ENCODE measurements at places on chromosomes 11 and 22. TPM values are rescaled to one million over a fixed set of nuclear protein-coding genes. Genes with fewer than 3 reads are reported as not detected.

MIOX gene
- not detected for total RNA-seq

- DNase-seq, result no peak
- H3K4me1 ChIP-seq, result no peaks in the 10 kb centered on the region
- no peak overlapping the region for H3K27ac ChIP-seq
- no peaks in the 10 kb centered on the region for H3K27me3 ChIP-seq
- H3K36me3 ChIP-seq, result no peaks in the 10 kb centered on the region
- no peak overlapping the region for H3K4me3 ChIP-seq
These were observed 12.3 kb downstream of the DLAT start for GRCh38 chr11:112037527-112037926.

DNA sequence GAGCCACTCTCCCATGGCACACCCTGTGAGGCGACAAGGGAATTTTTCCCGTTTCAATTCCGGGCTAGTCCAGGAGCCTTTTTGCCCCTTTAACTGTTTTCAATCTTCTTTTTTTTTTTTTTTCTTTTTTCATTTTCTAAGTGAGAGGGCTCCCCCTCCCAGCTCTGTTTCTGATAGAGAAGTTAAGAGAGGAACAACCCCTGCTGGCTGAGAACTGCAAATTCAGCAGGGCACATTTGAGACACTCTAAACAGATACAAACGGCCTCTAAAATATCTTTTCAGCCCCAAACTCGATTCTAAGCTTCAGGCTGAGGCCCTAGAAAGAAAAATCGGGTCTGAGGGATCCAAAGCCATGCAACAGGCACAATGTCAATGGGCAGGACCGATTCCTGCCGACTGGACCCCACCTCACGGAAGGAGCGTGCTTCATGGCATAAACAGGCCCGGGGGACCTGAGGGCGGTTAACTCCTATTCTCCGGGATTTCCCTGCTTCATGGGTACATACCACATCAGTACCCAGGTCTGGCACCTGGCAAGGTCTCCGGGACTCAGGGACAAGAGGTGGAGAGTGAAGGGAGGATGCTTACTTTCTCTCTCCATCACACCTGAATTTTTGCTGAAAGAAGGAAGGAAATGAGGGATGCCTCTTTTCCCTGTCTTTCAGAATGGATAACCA is 627.5 kb downstream of the BUD13 start:
- no peaks in the 10 kb centered on the region for H3K36me3 ChIP-seq
- no peak overlapping the region for H3K27ac ChIP-seq
- no peak overlapping the region for H3K4me3 ChIP-seq
- no peaks in the 10 kb centered on the region for H3K4me1 ChIP-seq

- no peaks in the 10 kb centered on the region for H3K36me3 ChIP-seq
- H3K4me1 ChIP-seq, result peaks cover 5% of the 10 kb centered on the region
- H3K27me3 ChIP-seq, result no peaks in the 10 kb centered on the region
- DNase-seq, result no peak
These were observed 85.0 kb upstream of the ANO1 start for GRCh38 chr11:69992943-69993694.

GRCh38 chr22:43996170-43996980 is 27.7 kb upstream of the PARVB start:
- DNase-seq, result peak; percentile 26
- no peak overlapping the region for H3K27ac ChIP-seq
- no peaks in the 10 kb centered on the region for H3K4me1 ChIP-seq
- H3K4me3 ChIP-seq, result peak overlapping the region; percentile 31
- H3K27me3 ChIP-seq, result no peaks in the 10 kb centered on the region
- peaks cover 91% of the 10 kb centered on the region for H3K36me3 ChIP-seq

- no peak overlapping the region for H3K27ac ChIP-seq
- H3K27me3 ChIP-seq, result no peaks in the 10 kb centered on the region
- H3K36me3 ChIP-seq, result peaks cover 39% of the 10 kb centered on the region
- no peak for DNase-seq
- peaks cover 5% of the 10 kb centered on the region for H3K4me1 ChIP-seq
- no peak overlapping the region for H3K4me3 ChIP-seq
These were observed 28.9 kb downstream of the AP1B1 start for GRCh38 chr22:29359469-29359868.

DNA sequence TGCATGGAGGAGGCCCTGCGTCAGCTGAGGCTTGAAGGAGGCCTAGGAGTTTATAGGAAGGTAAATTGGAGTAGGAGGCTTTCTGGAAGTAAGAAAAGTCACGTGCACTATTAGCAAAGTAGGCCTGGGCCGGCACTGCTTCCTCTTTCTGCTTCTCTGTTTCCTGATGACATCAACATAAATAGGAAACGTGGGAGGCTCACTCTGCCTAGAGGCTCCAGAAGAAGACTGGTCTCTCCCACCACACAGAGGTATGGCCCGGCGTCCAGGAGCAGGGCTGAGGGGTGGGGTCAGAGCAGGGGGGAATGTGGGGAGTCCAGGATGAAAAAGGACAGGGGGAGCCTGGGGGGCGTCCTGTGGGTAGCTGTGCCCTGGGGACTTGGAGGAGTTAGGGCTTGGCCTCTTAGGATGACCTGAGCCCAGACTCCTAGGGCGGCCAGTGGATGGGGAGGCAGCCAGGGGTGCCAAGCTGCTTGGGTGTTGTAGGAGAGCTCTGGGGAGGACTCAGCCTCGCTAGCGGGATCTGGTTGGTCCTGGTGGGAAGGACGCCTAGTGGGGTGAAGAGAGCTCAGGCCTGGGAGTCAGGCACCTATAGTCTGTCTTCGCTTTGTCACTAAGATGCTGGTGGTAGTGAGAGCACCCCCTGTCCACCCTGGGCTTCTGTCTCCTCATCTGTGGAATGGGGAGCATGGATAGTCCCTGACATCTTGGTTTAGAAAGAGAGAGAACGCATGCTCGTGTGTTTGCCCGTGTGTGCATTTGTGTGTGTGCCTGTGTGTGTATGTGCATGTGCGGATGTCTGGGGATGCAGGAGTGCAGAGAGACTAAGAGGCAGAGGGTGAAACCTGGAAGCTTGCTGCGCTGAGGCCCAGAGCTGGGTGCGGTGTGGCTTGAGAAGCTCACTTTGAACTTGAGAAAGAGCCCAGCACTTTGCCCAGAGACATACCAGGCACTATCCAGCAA is at the start of gene CSF2RB:
Gene CSF2RB, plus strand, starts transcription at position 202 of the 963 bp plus-strand sequence. CDS start 8,580 bp downstream, outside the sequence.
- peaks cover 18% of the 10 kb centered on the region for H3K27me3 ChIP-seq
- no peak for DNase-seq
- peak within 1 kb of the TSS; percentile 55 for H3K27ac ChIP-seq

DNA sequence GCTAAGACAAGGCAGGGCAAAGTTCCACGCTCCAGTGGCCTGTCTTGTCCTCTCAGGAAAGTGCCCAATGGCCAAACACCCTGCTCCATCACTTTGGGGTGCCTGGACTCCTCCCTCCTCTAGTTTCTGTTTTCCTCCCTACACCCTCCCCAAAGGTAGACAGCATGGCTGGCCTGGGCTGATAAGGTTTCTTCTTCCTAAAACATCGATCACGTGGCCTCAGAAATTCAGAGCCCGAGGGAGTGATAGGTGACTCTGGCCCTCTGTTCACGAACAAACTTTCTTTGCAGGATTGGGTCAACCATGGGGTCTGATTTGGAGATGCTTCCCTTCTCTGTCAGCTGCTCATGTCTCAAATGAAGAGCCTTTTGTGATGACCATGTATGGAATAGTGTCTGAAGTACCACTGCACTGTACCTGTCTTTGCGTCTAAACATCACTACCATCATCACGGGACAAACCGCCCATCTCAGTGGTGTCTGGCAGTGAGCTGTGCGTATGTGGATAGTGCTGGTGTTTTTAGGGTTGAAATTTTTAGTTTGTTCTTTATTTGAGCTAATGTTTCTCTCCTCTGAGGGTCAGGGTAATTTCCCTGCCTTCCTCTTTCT is 6.1 kb downstream of the MICAL2 start:
- peaks cover 9% of the 10 kb centered on the region for H3K4me1 ChIP-seq
- no peaks in the 10 kb centered on the region for H3K36me3 ChIP-seq
- no peak overlapping the region for H3K4me3 ChIP-seq
- DNase-seq, result no peak
- no peaks in the 10 kb centered on the region for H3K27me3 ChIP-seq
- H3K27ac ChIP-seq, result no peak overlapping the region

GRCh38 chr11:46352063-46352841 is 5.0 kb downstream of the DGKZ start:
- H3K4me3 ChIP-seq, result no peak overlapping the region
- peak overlapping the region; percentile 45 for H3K27ac ChIP-seq
- no peaks in the 10 kb centered on the region for H3K36me3 ChIP-seq
- DNase-seq, result no peak
- H3K27me3 ChIP-seq, result no peaks in the 10 kb centered on the region

- no peak for DNase-seq
- H3K36me3 ChIP-seq, result no peaks in the 10 kb centered on the region
- H3K4me1 ChIP-seq, result no peaks in the 10 kb centered on the region
- no peak overlapping the region for H3K27ac ChIP-seq
- H3K27me3 ChIP-seq, result no peaks in the 10 kb centered on the region
These were observed 38.0 kb upstream of the TBCEL start for GRCh38 chr11:120985718-120986569.

- no peak for DNase-seq
- no peak overlapping the region for H3K27ac ChIP-seq
- peaks cover 15% of the 10 kb centered on the region for H3K4me1 ChIP-seq
- H3K36me3 ChIP-seq, result peaks cover 23% of the 10 kb centered on the region
- no peaks in the 10 kb centered on the region for H3K27me3 ChIP-seq
These were observed 7.4 kb downstream of the MSANTD4 start for GRCh38 chr11:106014620-106015019.

OR52E8 gene
- total RNA-seq, result not detected

OR56A1 gene
- total RNA-seq, result not detected

- no peak overlapping the region for H3K4me3 ChIP-seq
- peaks cover 32% of the 10 kb centered on the region for H3K4me1 ChIP-seq
- no peaks in the 10 kb centered on the region for H3K36me3 ChIP-seq
These were observed 47.0 kb downstream of the YAP1 start for GRCh38 chr11:102157219-102157618.

OR5D18 gene
- total RNA-seq, result not detected

RAG1 gene
- total RNA-seq, result 0.04 TPM

DNA sequence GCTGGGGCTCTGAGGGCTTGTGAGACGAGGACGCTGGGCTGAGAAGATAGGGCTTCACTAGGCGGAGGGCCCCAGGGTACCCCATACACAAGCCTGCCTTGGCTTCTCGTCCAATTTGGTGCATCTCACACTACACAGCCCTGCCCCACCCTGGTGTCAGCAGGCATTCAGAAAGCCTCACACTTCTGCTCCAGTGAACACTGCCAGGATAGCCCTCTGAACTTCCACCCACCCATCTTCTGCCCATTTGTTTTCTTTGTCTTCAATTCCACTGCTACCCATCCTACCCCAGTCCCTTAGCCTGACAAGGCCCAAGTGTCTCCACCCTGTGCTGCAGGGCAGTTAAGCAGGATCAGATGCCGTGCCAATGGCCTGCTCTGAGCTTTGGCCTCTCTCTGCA is 1.9 kb upstream of the BUD13 start:
- H3K27ac ChIP-seq, result no peak overlapping the region
- no peaks in the 10 kb centered on the region for H3K27me3 ChIP-seq
- peaks cover 19% of the 10 kb centered on the region for H3K36me3 ChIP-seq
- H3K4me1 ChIP-seq, result peaks cover 17% of the 10 kb centered on the region
- DNase-seq, result no peak
- no peak overlapping the region for H3K4me3 ChIP-seq

HSPB2 gene
- not detected for total RNA-seq

DNA sequence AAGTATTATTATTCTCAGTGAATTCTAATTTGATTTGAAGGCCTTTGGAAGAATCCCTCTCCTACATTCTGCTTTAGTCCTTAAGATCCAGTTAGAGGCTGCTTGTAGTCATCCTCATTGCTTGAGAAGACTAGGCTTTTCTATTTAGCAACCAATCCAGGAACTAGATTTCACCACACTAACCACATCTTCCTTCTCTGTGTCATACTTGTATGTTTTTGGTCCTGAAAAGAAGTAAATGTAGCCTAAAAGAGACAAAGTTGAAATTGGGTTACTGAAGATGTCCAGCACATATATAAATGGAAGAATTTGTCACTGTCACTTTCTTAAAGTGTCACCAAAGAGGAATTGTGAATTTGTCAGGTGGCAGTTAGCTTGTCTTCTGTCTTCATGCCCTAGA is 46.6 kb upstream of the MMP7 start:
- no peak overlapping the region for H3K4me3 ChIP-seq
- no peaks in the 10 kb centered on the region for H3K4me1 ChIP-seq
- H3K36me3 ChIP-seq, result no peaks in the 10 kb centered on the region
- no peak overlapping the region for H3K27ac ChIP-seq
- H3K27me3 ChIP-seq, result no peaks in the 10 kb centered on the region

SIK2 gene
- 9.0 TPM for total RNA-seq

GRCh38 chr11:66550887-66551286 is 4.2 kb downstream of the ACTN3 start:
- no peak for DNase-seq
- H3K27ac ChIP-seq, result no peak overlapping the region
- H3K27me3 ChIP-seq, result no peaks in the 10 kb centered on the region

DNA sequence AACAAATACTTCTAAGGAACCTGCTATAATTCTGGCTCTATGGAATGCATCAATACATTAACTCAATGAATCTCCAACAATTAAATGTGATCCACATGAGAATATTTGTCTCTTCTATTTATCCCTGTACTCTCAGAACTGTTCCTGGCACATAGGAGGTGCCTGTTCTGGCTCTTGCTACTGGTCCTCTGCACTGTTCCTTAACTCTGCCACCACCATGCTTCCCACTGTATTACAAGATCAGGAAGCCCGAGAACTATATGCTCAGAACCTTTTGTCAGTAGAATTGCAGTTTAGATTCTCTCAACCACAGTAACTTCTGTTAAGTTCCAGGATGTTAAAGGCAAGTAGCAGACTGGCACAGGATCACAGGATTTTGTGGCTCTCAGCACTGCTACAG is 376.3 kb upstream of the CCDC90B start:
- H3K4me3 ChIP-seq, result no peak overlapping the region
- H3K27ac ChIP-seq, result no peak overlapping the region
- no peaks in the 10 kb centered on the region for H3K27me3 ChIP-seq
- no peaks in the 10 kb centered on the region for H3K4me1 ChIP-seq

DNA sequence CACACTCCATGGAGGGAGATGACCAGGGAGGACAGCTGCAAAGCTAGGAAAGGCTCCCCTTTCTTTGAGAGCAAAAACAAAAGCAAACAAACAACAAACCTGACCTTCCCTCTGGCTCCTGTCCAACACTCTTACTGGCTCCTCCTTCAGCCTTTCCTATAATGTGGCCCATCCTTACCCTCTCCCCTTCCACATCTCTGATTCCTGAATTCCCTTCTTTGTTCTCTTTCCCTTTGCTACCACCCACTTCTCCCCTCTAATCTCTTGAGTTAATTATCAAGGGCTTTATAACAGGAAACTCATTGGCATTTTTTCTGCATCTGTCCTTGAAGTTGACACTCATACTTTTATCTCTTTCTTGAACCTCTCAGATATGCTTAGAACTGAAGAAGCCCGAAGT is 56.3 kb downstream of the ZNF280B start:
- DNase-seq, result no peak
- no peaks in the 10 kb centered on the region for H3K27me3 ChIP-seq
- no peaks in the 10 kb centered on the region for H3K36me3 ChIP-seq

OMP gene
- not detected for total RNA-seq

EXPH5 gene
- total RNA-seq, result 23.4 TPM

- H3K27me3 ChIP-seq, result no peaks in the 10 kb centered on the region
- H3K27ac ChIP-seq, result no peak overlapping the region
- DNase-seq, result no peak
- H3K4me1 ChIP-seq, result peaks cover 10% of the 10 kb centered on the region
These were observed 118.9 kb upstream of the PARVA start for GRCh38 chr11:12258451-12258850.

GRCh38 chr11:63557570-63557969 is 5.6 kb downstream of the PLAAT2 start:
- no peak overlapping the region for H3K27ac ChIP-seq
- H3K4me1 ChIP-seq, result peaks cover 8% of the 10 kb centered on the region
- no peaks in the 10 kb centered on the region for H3K36me3 ChIP-seq
- H3K4me3 ChIP-seq, result no peak overlapping the region
- no peak for DNase-seq
